ENCODE measurements at places on chromosomes 2 and 18.
A peak's percentile ranks its signal among the peaks of the same experiment; 100 is the strongest.

GRCh38 chr2:236875906-236876505, 209.7 kb upstream of the COPS8 start:
- DNase-seq: no peak

- no peak for DNase-seq
Observed at GRCh38 chr2:121161272-121161671, 123.7 kb downstream of the TFCP2L1 start.

DNA sequence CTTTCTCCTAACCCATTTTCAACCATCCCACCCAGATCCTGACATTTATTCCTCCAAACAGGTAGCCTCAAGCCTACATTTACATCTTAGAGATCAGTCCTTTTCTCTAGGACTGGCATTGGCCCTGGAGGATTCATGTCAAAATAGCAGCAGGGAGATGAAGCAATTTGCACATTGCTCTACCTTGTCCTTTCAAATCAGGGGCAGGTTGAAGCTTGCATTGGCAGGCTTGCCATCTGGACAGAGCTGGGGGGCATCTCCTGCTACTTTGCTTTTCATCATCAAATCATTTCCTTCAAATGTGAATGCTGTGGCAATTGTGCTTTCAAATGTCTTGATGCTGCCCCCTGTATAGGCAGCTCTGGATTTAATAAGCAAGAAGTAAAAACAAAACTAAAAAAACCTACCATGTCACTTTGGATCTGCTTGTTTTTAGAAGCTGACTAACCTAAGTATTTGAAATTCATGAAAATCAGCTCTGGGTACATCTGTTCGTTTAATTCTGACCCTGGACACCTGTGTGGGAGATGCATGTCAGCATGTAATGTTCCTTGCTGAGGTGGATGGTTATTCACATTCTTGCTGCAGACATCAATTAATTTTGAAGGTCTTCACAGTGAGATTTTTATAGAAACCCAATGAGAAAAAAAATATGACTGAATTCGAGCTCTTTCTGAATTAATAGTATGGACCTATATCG, 47.9 kb downstream of the KIF5C start:
- no peak for DNase-seq

- DNase-seq: no peak
Observed at GRCh38 chr2:203330434-203330833, 2.2 kb downstream of the ABI2 start.

GRCh38 chr18:79518683-79519128, 123.0 kb downstream of the NFATC1 start:
- no peak for DNase-seq

GRCh38 chr2:203498161-203498560, 36.9 kb downstream of the RAPH1 start:
- DNase-seq: peak; percentile 88

GRCh38 chr2:228239207-228239906, 57.9 kb upstream of the SPHKAP start:
- no peak for DNase-seq

GRCh38 chr2:159287733-159288132, 1.2 kb upstream of the WDSUB1 start:
- DNase-seq: no peak

DNA sequence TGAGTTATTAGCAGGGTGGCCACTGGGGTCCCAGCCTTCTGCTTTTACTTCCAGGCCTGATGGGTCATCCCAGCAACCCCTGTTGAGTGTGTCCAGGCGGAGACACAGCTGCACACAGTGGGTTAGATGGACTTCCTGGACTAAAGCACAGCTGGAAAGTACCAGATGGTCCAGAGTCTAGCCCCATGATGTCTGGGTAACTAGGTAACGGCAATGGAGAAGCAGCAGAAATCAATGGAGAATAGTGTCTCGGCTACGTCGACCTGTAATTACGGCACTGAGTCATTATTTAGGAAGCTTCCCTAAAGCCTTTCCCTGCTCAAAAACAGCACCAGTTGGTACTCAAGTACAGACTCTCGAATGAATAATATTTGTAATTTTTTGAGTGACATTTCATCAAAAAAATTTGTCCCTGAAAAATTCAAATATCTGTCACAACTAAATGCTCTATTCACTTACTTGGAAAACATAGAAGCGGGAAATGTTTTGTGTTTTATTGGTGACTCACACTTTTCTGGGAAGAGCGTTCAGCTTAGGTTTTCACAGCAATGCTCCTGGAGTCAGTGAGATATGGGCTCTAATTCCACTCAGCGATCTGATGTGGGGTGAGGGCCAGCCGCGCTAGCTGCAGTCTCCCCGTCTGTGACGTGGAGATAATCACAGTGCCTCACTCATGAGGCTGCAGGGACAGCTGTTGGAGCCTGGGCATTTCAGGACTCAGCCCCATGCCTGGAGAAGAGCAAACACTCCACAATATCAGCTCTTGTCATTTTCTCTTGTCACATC, 16.2 kb upstream of the ARL4C start:
- DNase-seq: no peak

All from ACHN (cell line).